Stimulated activated CD4-positive, alpha-beta T cell treated with anti-CD3 and anti-CD28 coated beads, Interleukin-12 subunit alpha, Interleukin-12 subunit beta, amount 100 ng/mL, for 4 hours (primary cell): ENCODE measurements at places on chromosomes 4 and X.

GRCh38 chr4:123956204-123956603 lies 559.6 kb downstream of the SPRY1 start:
- no peak for DNase-seq

DNA sequence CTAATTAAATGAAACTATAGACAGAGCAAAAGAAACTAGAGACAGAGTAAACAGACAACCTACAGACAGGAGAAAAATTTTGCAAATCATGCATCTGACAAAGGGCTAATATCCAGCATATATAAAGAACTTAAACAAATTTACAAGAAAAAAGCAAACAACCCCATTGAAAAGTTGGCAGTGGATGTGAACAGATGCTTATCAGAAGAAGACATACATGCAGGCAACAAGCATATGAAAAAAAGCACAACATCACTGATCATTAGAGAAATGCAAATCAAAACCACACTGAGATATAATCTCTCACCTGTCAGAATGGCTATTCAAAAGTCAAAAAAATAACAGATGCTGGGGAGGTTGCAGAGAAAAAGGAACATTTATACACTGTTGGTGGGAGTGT lies 14.8 kb downstream of the ZNF280C start:
- DNase-seq = no peak

DNA sequence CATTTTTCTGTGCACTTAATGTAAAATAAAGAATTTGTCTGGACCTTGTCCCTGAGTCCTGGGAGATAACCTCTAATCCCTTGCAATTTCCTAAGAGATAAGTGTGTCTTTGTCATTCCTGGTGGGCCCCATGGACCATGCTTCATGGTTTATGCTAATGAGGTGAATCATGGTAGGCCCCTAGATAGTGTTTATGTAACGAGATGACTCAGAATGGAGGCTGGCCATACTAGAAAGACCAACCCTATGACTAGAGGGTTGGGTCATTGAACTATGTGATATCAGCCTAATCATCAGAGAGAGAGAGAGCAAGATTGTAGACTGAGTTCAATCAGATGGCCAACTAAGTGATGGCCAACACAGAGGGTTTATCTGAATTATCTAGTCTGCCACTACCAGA lies 64.2 kb upstream of the NHSL2 start:
- no peak for DNase-seq

DNA sequence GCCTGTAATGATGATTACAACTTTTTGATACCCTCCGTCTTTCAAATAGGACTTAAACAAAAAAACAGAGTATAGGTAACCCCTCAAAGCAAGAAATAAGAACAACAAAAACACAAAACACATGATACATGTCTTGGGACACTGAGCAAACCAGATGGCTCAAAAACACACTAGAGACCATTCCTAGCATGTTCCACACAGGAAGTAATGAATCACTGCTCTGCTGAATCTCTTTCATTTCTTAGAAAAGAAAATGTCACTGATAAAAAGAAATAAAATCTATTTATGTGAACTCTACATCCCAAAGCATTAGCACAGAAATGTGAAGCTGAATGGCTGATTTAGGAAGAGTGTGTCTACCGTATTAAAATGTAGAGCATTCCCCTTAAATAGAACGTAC lies 134.5 kb upstream of the IL15 start:
- DNase-seq = no peak

GRCh38 chr4:105472871-105473323 lies 965 bp downstream of the PPA2 start:
- no peak for DNase-seq

- no peak for DNase-seq
These were observed 159.2 kb downstream of the ADGRL3 start for GRCh38 chr4:61359301-61359700.

DNA sequence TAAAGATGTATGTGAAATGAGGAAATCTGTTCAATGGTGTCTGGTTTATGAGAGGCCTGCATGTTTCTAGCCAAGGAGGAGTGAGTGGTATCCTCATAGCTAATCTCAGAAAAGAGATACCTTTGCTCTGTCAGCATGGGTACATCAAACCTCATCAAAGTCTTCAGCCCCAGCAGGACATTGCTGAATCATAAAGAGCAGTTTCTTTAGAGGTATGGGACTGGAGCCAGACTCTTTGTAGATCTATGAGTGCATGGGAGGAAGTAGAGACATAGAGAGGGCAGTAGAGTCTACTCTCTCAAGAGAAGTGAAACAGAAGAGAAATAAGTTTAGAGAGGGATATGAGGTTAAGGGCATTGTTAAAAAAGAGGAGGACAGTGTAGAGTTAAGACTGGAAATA lies 1950.9 kb downstream of the ARAP2 start:
- DNase-seq = no peak

- no peak for DNase-seq
These were observed 33.5 kb upstream of the RASSF6 start for GRCh38 chr4:73653695-73654106.
